ENCODE measurements at places on chromosomes 2 and 18.

- no peak for DNase-seq
These were observed 140.0 kb upstream of the CYP1B1 start for GRCh38 chr2:38215993-38216392.

- DNase-seq = no peak
These were observed 28.0 kb downstream of the RBBP8 start for GRCh38 chr18:22961156-22961555.

- DNase-seq = no peak
These were observed 19.4 kb upstream of the TMX3 start for GRCh38 chr18:68734308-68734707.

GRCh38 chr2:41137031-41137430 lies 685.1 kb upstream of the SLC8A1 start:
- no peak for DNase-seq

- DNase-seq = no peak
These were observed 350.9 kb upstream of the CDH20 start for GRCh38 chr18:60982329-60982695.

DNA sequence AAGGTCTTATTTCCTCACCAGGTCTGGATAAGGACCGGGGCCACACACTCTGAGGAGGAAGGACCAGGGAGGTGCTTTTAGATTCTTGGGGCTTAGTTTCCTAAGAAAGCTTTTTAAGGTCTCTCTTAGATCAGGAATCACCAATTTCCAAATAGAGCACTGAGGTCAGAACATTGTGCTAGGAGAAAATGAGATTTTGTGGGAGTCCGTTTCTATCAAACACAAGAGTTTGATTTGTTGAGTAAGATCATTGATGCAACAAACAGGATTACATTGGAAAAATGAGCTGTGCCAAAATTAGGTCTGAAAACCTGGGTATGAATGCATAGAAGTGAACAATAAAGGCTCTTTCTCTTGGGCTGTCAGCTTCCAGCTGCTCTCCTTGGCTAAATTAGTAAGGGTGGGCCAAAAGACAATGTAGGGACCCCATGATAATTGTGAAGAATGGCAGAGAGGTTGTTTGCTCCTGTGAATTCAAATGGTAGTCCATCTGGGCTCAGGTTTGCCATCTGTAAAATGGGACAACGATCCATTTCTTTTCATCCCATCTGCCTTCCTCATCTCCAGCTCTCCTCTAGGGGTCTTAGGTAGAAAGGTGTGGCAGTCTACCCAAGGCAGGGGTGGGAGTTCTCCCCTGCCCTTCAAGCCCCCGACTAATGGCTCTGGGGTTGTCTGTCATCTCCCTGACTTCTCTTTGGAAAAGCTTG lies 20.0 kb downstream of the IGFBP2 start:
- DNase-seq = no peak

GRCh38 chr2:215847056-215847455 lies 166.3 kb downstream of the MREG start:
- DNase-seq = no peak

GRCh38 chr2:130302164-130302886 lies 40.4 kb upstream of the IMP4 start:
- no peak for DNase-seq

- DNase-seq = no peak
These were observed 231.7 kb downstream of the MTX2 start for GRCh38 chr2:176500901-176501300.

- DNase-seq = no peak
These were observed 1.3 kb downstream of the USP34 start for GRCh38 chr2:61469424-61470121.

GRCh38 chr2:6909431-6910385 lies 7.5 kb upstream of the RNF144A start:
- no peak for DNase-seq

DNA sequence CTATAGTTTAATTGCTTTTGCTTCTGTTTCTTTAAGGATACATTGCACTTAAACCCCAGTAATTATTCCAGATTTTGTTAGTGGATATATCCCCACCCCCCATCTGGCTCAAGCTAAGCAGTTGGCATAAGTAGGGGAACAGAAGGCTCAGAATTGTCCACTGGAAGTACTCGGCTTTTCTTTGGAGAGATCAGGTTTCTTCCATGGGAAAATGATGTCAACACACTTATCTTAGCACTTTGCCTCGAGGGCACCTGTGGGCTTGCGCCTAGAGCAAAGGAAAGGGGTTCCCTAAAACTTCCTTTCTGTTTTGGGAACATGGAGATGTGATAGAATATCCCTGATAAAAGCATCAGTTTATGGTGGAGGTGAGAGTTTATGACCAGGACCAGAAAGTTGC lies 130.6 kb downstream of the FMNL2 start:
- DNase-seq = no peak

DNA sequence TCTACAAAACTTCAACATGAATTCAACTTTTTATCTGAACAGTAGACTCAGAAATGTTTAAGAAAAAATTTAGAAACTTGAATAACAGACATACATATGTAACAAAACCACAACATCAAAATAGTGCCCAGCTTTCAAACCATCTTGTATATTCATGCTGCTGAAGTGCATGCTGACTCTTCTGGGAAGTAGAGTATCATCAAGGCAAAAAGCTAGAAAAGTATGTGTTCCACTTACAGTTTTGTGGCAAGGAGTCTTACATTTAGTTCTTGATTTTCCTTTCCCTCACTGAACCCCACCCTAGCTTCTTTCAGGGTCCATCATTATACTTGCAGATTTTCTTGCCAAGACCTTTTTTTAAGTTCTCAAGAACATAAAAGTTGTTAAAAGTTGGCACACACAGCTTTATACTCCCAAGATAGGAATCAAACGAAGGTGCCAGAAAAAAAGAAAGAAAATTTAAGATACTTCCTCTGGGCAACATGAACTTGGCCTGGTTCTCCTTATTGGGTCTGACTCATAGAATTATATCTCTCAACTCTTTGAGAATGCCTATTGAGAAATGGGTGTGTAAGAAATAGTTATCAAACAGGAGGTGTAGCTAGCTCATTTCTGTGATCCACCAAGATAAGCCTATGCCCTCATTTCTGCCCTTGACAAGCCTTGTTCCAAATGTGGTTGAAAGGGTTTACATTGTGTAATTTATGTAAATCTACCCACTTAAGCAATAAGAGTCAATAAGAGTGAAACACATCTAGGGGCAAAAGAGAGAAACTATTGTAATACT lies 667.6 kb upstream of the ACVR2A start:
- DNase-seq = no peak

DNA sequence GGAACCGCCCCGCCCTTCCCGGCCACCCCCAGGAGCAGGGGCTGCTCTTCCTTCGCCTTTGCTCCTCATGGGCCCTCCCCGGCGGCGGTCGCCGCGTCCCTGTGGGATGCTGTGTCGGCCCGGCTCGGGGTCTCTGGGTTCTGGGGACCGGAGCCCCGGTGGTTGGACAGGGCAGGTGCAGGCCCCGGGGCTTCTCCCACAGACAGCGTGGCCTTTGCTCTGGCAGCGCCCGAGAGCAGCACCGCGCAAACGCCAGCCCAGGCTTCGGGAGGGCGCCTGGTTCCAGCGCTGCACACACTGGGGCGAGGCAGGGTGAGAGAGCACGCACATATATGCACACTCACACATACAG lies 9.0 kb upstream of the KCNG2 start:
- no peak for DNase-seq

DNA sequence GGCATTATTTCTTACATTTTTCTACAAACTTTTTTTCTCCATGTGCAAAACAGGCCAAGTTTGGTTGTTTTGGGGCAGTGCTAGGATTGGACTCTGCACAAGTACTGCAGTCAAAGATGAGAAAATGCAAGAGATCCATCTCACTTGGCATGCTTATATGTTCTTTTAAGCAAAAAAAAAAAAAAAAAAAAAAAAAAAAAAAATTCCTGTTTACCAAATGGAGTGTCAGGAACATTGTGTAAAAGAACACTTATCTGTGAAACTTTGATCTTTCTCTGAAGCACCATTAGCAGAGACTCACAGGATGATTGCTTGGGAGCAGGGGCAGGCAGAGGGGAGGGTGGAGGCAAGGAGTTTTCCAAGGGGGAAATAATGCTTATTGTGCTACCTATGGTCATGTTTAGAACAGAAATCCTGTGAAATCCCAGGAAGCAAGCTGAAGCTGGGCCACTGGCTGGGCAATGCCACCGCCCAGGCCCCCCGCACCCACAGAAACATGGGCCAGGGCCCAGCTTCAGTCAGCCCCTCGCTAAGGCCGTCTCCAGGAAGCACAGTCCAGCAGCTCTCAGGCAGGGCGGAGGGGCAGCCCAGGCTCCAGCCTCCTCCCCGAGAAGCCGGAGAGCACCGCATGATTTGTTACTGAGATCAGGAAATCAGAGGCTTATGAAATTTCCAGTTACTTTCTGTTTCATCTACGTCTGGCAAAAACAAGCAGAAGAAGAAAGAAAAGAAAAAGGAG lies 229.4 kb downstream of the ZNF516 start:
- no peak for DNase-seq

- DNase-seq = no peak
These were observed 3.6 kb downstream of the DIS3L2 start for GRCh38 chr2:231965102-231965501.

DNA sequence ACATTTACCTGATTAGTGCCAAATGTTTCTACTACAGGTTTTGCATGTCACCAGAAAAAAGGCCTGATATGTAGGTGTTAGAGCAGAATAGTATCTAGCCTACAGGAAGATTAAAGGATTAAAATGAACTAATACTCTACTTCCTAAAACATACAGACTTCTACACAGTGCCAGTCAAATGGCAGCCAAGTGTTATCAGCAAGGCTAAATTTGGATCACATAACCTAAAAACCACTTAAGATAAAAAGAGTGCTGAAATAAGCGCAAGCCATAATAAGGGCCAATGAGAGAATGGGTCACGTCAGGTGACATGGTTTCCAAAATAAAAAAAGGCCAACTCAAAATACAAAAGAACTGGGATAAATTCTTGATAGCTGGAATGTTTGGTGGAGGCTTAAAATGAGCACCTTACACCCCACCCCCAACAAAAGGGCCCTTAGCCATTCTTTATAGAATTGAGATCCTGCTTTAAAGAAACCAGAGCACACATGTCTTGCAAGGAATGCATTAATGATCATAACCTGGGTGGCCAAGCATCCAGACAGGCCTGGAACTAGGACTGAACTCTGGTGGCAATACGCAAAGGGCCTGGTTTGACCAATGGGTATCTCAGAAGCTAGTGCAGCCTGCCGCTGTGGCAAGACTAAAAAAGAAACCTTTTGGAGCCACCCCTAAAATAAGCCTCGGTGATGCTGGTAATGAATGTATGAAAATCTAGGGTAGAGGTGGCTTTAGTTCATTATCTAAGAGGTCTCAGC lies 32.4 kb downstream of the IRS1 start:
- DNase-seq = no peak

DNA sequence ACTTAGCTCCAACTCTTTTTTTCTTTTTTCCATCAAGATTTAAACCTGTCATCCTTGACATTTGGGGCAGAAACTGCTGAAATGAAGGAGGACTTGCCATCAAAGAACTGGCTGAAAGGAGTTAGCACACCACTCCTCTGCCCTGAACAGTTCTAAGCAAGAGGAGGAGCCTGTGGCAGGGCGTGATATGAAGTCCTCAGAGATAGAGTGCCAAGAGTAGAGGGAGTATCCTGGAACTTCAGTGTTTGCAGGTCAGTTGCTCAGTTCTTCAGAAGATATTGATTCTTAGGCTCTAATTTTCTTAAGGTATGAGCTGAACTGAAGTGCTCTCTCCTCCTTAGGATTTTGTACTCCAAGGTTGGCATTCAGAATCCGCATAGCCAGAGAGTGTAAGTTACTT lies 15.2 kb downstream of the NABP1 start:
- no peak for DNase-seq

DNA sequence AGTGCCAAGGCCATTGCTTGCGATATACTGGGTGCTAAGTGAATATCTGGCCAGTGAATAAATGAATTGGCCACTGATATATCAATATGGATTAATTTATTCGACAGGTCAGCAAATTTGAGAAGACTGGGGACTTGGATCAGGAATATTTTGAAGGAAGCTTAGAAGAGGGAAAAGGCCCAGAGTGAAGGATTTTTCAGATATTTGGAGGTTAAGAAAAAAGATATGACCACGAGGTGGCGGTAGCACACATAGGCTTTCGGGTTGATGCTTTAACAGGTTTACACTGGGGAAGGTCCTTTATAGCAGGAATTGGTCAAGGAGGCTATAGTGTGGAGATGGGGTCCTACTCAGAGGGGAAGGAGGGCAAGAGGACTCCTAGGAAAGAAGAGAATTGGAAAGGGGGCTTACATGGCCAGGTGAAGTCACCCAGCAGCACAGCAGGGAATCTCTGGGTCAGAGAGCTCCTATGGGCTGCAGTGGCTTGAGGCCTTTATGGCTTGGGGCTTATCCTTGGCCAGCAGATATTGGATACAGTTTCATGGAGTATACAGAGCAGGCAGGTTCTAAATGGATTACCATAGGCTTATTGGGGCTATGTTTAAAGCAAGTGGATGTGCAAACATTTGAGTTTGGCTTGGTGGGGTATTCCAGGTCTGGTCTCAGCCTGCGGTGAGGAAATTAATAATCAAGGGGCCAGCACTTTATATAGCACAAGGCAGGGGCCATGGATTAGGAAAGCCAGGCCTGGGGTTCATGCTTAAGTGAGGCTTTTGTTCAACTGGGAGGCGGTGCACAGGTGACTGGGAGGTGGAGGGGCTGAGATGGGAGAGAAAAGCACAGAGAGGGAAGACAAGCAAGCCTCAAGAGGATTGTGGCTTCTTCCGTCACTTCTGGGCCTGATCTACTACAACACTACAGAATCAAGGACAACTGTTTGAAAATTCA lies 9.7 kb downstream of the IL1RN start:
- DNase-seq = peak; percentile 48

DNA sequence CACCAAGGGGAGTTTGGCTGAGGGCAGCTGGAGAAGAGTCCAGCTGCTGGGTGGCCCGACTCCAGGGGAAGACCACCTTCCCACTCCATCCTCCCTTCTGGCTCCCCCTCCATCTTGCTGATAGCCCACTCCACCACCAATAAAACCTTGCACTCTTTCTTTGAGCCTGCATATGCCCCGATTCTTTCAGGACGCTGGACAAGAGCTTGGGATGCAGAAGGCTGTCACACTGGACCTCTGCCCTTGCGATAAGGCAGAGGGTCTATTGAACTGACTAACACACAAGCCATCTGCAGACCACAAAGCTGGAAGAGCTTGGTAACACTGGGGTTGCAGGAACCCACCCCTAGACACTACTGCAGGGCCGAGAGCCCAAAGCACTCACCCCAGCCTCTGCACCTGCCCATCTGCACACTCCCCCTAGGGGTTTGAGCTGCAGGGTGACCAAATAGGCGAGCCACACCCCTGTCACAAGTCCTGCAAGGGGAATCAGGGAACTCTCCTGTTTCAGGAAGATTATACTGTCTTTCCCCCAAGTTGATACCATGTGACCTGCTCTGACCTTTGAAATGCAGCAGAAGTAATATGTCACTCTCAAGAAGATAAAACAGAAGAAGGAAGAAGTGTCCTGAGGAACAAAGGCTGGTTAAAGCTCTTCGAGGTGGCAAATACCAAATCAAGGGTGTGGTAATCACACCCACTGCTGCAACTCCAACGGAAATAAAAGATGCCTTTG lies 70.5 kb downstream of the SMAD4 start:
- no peak for DNase-seq

GRCh38 chr2:30363406-30363805 lies 83.6 kb upstream of the LCLAT1 start:
- DNase-seq = no peak

- DNase-seq = no peak
These were observed 26.0 kb downstream of the ACADL start for GRCh38 chr2:210199186-210199765.

GRCh38 chr2:238383135-238383534 lies 43.6 kb upstream of the ASB1 start:
- no peak for DNase-seq

- no peak for DNase-seq
These were observed 21.8 kb downstream of the TNFAIP6 start for GRCh38 chr2:151379169-151379568.
